CD4-positive, alpha-beta T cell treated with Interleukin-6 for 4 hours (primary cell): ENCODE measurements at places on chromosomes 12 and 14.

DNA sequence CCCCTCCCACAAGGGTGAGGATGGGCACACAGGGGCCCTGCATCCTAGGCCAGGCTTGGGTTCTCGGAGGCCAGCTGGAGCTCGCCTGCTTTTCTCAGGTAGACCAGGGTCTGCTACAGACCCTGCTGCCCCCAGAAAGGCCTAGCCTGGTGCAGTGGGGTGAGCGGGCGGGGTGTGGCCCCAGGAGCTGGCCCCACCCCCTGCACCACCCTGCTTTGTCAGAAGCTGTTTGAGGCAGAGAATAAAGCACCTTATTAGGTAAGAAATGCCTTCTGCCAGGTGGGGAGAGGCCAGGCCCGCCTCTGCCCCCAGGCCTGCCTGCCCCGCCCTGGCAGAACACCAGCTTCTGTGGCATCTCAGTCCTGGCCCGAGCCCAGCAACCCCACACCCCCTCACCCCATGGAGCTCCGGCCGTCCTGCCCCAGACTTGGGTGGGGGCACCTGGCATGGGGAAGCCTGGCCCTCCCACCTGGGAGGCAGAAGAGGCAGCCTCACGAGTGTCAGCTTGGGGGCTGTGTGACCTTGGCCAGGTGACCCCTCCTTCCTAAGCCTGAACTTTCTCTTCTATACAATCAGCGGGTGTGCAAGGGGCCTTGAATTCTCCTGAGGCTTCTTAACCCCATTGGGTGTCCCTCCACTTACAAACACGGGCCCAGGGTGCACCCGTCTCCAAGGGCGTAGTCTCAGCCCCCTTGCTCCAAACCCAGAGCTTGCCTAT is 43.2 kb downstream of the KRT80 start:
- no peak for DNase-seq

DNA sequence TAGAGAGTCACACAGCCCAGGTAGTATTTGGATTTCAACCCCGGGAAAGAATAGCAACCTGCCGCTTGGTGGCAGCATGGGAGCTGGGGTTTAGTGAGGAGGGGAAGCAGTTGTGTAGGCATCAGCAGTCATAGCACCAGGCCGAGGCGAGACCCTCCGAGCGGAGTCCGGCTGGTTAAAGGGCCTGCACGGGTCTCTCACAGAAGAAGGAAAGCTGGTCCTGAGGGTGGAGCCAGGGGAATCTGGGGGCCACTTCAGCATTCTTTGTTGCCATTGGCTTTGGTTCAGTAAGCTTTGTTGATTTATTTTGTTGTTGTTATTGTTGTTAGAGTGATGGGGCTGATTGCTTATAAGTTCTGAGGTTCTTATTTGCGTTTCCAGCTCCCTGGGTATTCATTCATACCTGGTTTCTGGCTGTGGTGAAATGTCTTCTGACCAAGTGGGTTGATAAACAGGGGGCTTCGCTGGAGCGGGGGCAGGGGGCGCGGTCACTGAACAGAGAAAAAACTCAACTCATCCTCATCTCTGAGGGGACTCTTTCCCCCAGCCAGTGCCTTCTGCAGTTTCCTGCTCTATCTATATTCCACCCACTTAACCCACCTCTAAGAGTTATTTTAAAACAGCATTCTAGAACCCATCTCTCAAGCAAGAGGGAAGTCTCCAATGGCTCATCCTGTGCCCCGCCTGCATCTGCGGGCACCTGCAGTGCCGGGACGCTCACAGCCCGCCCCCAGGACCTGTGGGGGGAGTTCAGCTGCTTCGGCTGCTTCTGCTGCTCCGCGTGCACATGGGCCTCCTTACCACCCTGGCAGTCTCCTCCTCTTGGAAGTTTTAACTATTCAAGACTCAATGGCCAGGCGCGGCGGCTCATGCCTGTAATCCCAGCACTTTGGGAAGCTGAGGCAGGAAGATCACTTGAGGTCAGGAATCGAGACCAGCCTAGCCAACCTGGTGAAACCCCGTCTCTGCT is 11.6 kb downstream of the CKB start:
- no peak for DNase-seq

DNA sequence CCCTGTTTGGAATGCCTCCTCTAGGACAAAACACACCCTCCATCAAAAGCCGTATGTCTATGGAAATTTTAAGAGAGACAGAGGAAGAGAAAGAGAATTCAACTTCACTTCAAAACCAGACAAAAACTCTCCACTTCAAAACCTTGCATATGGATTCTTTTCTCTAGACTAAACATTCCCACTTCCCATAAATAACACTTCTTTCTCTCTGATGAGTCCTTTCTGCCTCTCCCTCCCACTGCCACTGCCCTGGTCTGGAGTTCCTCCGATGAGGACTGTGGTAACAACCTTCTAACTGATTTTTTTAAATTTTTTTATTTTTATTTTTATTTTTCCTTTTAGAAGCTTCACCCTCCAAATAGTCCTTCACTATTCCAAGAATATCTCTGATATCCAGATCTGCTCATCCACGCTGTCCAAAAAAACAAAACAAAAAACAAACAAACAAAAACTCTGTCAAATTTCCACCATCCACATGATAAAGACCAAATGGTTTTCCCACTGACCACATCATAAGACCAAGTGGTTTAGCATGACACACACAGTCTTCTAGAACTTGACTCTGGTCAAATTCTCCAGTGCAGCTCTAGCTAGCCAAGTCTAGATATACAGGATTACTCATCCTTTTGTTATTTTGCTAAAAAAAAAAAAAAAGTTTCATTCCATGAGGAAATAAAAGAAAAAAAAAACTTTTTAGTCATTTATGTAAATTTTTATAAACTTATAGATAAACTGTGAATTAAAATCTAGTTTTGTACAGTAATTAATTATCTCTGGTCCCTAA is 256.0 kb downstream of the PPFIA2 start:
- DNase-seq, result no peak

GRCh38 chr12:28234444-28234843 is 44.2 kb downstream of the CCDC91 start:
- DNase-seq, result no peak

- DNase-seq, result no peak
Measured at GRCh38 chr12:113226696-113227568, 5.7 kb downstream of the TPCN1 start.

DNA sequence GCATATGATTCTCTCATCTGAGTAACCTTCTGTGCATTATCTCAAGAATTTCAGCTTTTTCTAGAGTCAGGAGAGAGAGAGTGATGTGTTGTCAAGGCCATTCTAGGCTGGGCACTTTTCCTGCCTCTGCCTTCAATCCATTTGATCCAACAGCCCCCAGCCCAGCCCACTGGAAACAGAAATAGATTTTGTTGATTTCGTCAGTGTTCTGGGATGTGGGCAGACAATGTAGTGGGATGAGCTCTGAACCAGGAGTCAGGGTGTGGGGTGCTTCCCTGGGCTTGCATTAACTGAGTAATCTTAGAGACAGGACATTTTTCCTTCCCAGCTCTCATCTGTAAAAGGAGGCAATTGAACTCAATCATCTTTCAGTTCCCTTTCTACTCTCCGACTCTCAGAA is 42.5 kb upstream of the RPH3A start:
- DNase-seq, result no peak

- no peak for DNase-seq
Measured at GRCh38 chr14:102508410-102508773, 1.2 kb downstream of the ANKRD9 start.

DNA sequence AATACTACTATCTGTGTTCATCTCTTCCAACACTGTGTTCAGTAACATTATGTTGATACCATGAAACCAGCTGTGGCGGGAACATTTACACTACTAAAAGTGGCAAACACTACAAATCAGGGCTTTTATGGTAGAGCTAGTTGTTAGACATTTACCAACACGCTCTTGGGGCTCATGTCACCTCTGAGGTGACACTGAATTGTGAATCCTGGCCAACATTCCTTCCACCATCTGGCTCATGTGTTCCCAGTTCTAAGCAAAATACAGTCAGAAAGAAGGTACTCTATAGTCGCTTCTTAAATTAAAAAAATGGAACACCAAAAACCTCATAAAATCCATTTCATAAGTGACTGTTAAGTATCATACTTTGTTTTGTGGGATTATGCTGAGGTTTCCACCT is 436.6 kb downstream of the FUT8 start:
- no peak for DNase-seq
